Stimulated activated CD8-positive, alpha-beta memory T cell treated with anti-CD3 and anti-CD28 coated beads, Interleukin-4, amount 100 ng/mL, for 4 hours (primary cell): ENCODE measurements at places on chromosomes 1 and 21.

DNA sequence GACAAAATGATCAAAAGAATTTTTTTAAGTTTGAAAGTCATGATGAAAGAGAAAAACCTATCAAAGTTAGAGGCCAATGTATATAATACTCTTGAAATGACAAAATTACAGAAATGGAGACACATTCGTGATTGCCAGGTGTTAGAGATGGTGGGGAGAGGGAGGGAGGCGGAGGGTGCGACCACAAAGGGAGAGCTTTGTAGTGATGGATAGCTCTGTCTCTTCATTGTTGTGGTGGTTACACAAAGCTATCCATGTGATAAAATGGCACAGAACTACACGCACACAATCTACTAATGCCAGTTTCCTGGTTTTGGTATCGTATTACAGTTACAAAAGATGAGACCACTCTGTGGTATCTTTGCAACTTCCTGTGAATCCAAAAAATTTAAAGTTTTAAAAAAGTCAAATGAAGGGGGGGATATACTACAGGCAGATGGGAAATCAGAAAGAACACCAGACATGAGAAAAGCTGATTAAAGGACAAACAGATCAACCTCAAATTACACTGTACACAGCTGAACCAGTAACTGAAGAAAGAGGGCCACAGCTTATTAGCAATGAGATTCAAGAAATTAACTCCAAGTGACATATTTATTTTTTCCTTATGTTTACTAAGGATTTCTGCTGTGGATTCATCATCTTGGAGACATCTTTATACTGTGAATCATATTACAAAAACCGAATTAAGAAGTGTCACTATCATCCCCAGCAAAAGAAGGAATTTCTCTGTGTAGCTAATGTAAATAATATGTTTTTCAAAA, 199.1 kb downstream of the SLC45A1 start:
- DNase-seq = no peak

DNA sequence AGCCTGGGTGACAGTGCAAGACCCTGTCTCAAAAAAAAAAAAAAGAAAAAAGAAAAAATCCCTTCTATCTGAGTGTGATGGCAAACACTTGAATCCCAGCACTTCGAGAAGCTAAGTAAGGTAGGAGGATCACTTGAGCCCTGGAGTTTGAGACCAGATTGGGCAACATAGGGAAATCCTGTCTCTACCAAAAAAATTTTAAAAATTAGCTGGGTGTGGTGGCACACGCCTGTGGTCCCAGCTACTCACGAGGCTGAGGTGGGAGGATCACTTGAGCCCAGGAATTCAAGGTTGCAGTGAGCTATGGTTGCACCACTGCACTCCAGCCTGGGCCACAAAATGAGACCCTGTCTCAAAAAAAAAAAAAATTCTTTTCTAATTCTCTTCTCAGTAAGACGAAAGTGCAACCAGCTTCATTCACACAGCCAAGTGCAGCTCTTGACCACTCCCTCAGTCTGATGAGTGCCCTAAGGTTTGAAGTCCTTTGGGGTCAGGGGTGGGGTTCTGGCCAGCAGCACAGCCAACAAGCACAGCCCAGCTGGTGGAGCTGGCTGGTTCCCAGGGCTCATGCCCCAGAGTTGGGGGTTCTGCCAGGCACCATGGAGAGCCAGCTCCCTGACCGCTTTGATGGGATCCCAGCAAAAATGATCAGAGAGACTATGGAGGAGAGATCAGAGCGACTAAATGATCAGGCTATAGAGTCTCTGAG, 8.0 kb downstream of the SLC2A5 start:
- DNase-seq = no peak

DNA sequence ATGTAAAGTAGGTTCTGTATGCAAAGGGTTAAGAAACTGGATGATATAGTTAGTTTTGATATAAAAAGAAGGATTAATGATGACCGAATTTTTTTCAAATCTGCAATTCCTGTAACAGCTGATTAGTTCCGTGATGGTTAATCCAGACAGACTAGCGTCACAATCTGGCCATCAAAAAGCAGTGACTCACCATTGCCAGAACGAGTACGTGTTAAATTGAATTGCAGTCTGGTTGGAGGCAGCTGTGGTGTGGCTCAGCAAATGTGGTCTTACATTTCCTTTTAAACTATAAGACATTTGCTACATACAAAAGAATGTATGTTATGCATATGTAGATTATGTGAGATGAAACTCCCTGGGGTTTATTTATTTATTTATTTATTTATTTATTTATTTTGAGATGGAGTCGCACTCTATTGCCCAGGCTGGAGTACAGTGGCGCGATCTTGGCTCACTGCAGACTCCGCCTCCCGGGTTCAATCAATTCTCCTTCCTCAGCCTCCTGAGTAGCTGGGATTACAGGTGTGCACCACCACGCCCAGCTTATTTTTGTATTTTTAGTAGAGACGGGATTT, 139.8 kb downstream of the RYR2 start:
- no peak for DNase-seq

GRCh38 chr1:213154056-213154685, 103.1 kb downstream of the RPS6KC1 start:
- DNase-seq = no peak

DNA sequence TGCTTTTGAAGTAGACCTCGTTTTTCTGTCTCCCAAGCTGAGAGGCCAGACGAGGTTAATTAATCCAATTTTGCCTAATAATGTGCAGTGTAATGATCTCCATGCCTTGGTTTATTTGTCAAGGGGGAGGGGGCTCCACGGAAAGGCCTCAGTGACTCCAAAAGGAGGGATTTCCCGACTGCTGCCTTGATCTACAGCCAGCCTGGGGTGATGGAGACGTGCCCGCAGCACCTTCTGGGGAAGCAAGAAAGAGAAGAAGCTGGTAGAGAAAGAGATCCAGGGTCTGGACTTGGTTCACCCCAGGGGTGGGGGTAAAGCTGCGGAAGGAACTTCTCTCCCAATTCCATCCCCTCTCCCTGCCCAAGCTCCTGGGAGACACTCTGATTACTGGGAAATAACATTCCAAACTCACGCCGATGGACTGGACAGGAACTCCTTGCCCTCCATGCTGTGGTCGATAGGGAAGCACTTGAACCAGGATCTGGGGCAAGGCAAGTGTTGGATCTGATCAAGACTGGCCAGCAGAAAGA, 44.1 kb upstream of the SIM2 start:
- DNase-seq = no peak

DNA sequence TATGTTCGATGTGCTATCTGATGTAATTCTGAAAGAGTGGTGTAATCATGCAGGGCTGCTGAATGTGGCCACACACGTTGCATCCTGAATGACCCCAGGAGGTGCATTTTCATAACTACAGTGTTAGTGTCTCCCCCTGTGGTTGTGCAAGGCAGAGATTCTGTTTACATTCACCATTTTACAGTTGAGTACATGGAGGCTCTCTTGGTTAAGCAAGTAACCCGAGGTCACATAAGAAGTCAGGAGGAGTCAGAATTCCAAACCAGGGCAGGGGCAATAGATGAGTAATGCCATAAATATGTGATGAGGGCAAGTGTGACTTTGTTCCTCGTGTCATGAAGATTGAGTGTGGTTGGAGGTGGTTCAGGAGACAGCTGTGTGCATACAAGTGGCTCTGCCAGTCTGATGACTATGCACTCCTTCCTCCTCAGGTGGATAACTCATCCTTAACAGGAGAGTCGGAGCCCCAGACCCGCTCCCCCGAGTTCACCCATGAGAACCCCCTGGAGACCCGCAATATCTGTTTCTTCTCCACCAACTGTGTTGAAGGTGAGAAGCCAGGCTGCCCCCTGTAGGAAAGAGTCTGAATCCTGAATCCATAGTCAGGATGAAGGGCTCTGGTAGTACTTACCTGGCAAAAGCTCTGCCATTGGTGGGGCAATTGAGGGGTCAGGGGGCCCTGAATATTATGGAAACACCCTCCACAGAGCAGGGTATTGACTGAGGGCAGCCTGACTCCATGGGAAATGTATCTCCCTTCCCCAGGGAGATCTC, 9.3 kb downstream of the ATP1A2 start:
- no peak for DNase-seq

- DNase-seq = no peak
These were observed 17.6 kb downstream of the PSEN2 start for GRCh38 chr1:226888021-226888420.

DNA sequence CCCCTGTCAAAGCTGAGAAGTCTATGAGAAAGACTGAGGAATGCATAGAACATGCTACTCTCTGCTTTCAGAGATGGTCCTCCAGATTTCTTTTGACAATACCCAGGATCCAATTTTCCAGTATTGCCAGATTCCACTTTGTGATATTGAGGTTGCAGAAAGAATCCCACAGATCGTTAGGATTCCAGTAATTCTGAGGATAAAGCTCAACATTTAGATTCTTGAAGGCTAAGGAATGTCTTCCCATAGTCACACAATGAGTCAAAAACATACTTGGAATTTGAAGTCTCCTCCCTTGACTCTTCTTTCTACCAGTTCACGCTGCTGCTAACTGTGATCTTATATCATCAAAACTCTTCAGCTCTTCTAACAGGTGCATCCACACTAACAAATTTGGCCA, 57.1 kb downstream of the TNFSF18 start:
- DNase-seq = no peak

DNA sequence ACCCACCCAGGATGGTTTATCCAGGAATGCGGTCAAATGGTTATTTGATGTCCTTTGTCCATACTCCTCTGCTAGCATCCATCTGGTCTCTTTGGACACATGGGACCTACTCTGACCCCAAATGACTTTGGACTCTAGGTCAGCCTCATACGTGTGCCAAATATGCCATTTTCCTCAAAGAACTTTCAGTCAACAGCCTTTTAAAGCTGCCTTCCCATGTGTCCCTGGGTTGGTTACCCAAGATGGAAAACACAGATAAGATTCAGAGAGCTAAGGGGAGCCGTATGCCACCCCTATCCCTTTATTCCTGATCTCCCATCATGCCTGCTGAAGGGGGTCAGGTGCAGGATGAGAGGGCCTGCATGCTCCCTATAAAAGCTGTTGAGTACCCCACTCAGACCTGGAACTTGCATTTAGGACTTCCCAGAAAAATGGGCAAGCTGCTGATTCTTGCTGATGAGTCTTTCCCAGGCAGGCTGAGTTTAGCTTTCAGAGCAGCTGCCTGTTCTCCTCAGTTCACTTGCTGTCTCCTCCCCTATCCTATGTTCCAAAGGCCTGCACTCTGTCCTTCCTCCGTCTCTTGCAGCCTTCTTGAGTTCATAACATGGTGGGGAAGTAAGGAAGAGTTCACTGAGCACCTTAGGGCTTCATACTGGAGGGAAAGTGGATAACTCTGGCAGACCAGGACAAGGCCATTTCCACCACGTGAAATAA, 19.8 kb downstream of the CHI3L2 start:
- no peak for DNase-seq

DNA sequence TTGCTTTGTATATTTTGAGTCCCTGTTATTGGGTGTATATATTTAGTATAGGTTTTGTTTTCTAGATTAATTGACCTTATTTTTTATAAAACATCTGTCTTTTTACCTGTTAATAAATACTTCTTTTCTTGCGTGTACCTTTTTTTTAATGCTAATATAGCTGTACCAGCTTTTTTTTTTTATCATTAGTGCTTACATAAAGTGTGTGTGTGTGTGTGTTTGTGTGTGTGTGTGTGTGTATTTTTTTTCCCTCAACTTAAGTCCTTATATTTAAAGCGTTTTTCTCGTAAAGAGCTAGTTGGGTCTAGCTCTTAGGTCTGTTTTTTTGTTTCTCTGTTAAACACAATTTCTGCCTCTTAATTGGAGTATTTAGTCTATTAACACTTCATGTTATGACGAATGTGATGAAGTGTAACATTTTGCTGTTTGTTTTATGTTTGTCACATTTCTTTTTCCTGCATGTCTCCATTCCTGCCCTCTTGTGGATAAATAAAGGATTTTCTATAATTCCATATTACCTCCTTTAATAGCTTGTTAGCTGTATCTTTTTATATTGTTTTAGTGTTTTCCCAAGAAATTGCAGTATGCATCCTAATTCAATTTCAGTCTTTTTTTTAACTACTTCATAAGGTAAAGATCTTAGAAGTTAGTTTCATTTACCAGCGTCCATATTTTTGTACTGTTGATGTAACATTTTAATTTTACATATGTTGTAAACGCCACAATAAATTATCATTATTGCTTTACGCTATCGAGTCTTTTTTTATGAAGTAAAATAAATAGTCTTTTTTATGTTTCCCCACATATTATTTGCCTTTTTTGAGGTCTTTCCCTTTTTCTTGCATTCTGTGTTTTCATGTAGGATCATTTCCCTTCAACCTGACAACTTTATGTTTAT, 4.3 kb downstream of the PRMT2 start:
- DNase-seq = no peak

GRCh38 chr1:204152310-204153044, 633 bp upstream of the ETNK2 start:
- DNase-seq = no peak

- DNase-seq = no peak
These were observed 105.0 kb downstream of the FNBP1L start for GRCh38 chr1:93552741-93553455.

- no peak for DNase-seq
These were observed 214.4 kb downstream of the ST6GALNAC3 start for GRCh38 chr1:76288758-76289483.

GRCh38 chr1:241964550-241965282, 7.1 kb downstream of the BECN2 start:
- no peak for DNase-seq

- DNase-seq = no peak
These were observed 49.0 kb downstream of the BRINP2 start for GRCh38 chr1:177219554-177220458.

DNA sequence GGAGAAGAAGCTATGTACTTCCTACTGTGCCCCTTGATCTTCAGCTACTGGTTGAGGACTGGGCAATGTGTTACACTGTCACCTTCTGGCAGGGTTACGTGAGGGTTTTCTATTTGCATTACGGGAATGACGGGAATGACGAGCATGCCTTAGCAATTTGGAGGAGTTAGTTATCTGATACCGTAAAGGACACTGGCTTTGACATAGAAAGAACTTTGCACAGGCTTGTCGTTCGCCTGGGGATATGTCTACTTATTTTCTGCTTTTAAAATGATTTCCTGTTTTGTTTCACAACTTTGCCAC, 19.8 kb upstream of the ACBD6 start:
- no peak for DNase-seq

GRCh38 chr1:179754041-179754624, 11.0 kb downstream of the FAM163A start:
- no peak for DNase-seq

DNA sequence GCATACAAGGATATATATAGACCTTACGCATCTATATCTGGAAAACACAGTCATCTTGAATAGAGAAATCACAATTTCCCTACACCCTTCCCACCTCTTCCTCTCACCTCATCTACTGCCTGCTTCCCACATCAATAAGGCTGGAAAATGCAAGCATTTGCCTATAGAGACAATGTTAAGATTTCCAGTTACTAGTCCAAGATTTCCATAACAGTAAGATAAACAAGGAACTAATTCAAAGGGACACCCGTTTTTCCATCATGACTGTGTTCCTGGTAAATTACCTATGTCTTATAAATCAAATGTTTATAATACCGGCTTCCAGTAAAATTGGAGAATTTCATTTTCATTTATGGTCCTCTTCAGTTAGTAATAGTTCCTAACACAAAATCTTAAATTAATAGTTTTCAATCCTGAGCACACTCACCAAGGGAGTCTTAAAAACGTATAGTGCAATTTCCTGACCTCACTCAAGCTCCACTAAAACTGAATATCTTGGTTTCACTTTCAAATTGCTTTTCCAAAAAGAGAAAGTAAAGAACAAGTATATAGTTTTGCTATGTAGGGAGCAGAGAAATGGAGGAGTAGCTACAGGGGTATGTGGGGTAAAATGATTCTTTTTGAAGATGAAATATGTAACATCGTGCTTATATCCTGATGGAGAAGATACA, 398.7 kb downstream of the PLPP3 start:
- no peak for DNase-seq

GRCh38 chr1:84107955-84108354, 36.1 kb upstream of the PRKACB start:
- no peak for DNase-seq

GRCh38 chr1:21124846-21125245, 51.9 kb downstream of the EIF4G3 start:
- no peak for DNase-seq
